ENCODE measurements at places on chromosomes 12 and 14.

DNA sequence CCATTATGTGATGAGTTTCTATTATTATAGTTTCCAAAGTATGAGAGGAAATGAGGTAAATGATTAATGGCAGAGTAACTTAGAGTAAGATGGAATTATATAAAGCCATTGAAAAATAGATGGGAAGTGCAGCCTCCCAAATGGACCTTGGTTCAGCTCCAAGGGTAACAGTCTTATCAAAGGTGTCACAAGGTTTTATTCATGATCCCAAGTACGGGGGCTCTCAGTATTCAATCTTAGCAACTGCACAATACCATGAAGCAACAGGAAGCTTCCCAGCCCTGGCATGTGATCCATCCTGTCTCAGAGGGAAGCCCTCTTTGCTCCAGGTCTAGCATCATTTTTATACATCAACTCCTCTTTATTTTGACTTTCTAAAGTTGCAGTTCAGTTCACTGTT, 948.2 kb downstream of the GALC start:
- no peak for DNase-seq

GRCh38 chr12:14827043-14827442, 13.1 kb upstream of the SMCO3 start:
- no peak for DNase-seq

- DNase-seq: no peak
Measured at GRCh38 chr14:36844443-36845195, 183.0 kb downstream of the PAX9 start.

DNA sequence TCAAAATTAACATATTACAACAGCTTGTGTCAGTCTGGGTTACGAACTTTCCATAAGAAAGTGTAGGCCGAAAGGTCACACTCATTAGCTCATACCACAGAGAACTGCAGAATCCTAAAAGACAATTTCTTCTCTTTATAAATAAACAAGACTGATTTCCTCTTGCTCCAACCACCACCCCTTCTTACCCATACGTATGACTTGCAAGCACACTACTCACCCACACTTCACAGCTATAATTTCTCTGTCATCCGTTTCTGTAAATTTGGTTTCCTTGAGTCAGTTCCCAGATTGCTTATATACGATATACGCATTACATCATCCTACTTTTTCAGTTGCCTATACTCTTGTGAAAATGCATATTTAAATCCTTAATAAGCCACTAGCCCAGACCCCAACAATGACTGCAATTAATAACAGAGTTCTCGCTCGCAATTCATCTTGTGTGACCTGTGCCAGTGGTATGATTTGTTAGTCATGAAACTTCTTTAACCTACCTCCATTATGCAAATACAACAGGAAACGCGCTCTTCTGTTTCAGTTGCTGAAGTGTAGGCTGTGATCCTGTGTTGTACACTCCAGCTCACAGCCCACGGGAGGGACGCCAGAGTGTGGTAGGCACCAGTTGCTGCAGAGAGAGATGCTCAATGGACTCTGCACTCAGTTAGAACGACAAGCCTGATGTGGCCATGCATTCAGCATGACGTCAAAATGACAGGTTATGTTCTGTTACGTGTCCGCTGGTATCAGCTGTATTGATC, 417.6 kb downstream of the PDZRN4 start:
- DNase-seq: no peak

DNA sequence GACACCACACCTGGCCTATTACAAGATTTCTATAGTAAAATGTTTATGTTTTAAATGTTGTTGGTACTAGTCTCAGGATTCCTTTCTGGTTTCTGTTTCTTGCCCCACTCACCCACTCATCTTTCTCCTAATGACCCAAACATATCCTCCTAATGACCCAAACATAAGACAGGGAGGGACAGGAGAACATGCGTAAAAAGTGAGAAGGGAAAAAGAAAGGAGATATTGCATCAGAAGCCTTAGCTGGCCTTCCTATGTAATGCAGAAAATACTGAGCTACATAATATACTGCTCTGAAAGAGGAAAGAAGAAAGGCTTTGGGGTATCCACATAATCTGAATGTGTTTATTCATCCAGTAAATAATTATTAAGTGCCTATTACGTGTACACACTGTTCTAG, 104.6 kb upstream of the GPHB5 start:
- no peak for DNase-seq

GRCh38 chr12:47079468-47079980, at the start of the genes AMIGO2 and PCED1B:
AMIGO2 (minus strand) TSS chr12:47079959; CDS start chr12:47079002, 957 bp downstream.
PCED1B (plus strand) TSS chr12:47079621; CDS start chr12:47235064, 155,443 bp downstream.
- no peak for DNase-seq

DNA sequence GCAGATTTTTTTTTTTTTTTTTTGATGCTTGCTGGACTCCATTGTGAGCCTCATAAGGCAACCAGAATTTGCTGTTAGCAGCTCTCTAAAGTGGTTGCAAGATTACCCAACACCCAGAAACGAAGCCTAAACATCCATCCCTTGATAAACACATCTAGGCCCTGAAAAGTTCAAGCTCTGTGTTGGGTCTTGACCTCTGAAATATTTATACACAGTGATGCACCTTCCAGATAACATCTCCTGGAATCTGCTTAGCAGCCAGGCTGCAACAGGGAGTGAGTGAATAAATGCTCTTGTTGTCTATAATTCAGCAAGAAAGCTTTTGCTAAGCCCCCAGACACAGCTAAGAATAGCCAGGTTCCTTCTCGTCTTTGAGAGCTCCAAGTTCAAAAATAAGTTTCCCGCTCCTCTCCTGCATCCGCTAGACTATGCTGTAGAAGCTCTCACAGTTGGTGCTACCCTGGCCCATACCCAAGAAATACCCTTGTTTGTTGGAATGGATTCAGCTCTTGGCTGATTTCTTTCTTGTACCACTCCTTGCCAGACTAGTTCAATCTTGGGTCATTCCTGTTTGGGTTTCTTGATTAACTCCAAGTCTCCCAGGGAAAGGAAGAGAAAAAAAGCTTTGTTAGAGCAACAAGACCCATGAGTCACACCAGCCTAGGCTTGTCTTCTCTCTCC, 610.6 kb upstream of the TBX3 start:
- no peak for DNase-seq
